A549 (cell line): ENCODE measurements at places on chromosomes 3 and 15. TPM values are rescaled to one million over a fixed set of nuclear protein-coding genes. Genes with fewer than 3 reads are reported as not detected.

- peak; percentile 78 for DNase-seq
These were observed 27.3 kb downstream of the LARP6 start for GRCh38 chr15:70826634-70827033.

SEMA3G gene
- polyA plus RNA-seq, result 0.13 to 0.24 TPM (median 0.13 TPM) in 3 replicates

DNA sequence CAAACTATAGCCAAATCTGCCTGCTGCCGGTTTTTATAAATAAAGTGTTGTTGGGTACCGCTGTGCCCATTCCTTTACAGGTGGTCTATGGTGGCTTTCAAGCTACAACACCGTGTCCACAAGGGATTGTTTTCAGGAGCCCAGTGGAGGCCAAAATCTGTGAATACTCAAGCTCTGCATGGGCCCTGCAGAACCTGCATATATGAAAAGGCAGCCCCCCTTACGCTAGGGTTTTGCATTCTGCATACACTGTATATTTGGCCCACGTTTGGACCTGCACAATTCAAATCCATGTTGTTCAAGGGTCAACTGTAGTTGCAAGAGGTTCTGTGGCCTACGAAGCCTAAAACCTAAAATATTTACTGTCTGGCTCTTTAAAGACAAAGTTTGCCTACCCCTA, 122.2 kb upstream of the TLE3 start:
- no peak for DNase-seq

EFHB gene
- polyA plus RNA-seq, result 2.1 to 2.8 TPM (median 2.7 TPM) in 3 replicates

DNA sequence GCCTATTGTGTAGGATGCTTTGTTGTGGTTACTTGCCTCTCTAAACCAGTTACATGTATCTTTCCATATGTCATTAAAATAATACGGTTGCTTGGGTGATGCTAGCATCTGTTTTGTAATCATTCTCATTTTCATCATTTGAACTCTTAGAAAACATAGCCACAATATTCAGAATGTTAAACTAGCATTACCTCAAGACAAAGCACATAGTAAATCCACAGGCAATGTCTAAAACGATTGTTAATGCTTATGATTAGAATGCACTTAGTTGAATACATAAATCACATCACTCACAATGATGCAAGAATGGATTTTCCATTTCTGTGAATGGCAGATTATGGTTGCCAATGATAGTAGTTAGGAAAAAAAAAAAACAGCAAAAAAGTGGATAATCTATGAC, 110.0 kb upstream of the NAALADL2 start:
- no peak for DNase-seq

GRCh38 chr3:72163809-72164634, 379.1 kb upstream of the PROK2 start:
- DNase-seq, result no peak

RARRES1 gene
- 8.5 to 16.6 TPM (median 10.9 TPM) in 3 replicates for polyA plus RNA-seq
